AG08395 (cell line): ENCODE measurements at places on chromosomes 11 and 22.

GRCh38 chr11:61911701-61912529 is 5.5 kb downstream of the RAB3IL1 start:
- no peak for DNase-seq

- no peak for DNase-seq
These were observed 784.8 kb downstream of the TBC1D22A start for GRCh38 chr22:47547239-47547661.

DNA sequence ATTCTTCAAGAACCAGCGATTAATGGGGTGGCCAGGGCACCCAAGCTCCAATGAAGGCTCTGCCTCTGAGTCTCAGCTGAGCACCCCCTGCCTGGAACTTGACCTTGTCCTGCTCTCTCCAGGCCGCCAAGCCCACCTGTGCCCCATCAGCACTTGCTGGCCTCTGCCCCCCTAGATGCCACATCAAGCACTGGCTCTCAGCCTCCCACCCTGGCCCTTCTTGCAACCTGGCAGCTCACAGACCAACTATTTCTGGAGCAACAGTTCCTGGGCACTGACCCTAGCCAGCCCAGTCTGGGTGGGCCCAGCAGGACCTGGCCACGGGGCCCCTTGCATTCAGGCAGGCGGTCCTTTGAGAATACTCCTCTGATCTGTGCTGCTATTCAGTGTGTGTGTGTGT is 98.8 kb upstream of the PITPNB start:
- no peak for DNase-seq

DNA sequence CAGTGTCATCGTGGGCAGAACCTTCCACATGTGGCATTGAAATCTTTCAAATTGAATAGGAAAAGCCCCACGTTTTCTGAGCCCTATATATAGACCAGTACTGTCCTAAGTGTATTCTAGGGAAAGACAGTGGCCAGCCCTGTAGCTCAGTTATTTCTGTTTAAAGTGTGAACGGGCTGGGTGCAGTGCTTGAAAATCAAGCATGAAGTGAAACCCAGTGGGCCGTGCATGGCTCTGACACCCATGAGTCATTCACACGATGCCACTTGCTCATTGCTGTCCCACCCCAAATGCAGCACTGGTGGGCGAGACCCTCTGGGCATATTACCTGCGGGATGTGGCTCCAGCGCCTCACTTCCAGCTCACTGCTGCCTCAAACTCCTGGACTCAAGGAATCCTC is 29.8 kb upstream of the CCDC188 start:
- no peak for DNase-seq

DNA sequence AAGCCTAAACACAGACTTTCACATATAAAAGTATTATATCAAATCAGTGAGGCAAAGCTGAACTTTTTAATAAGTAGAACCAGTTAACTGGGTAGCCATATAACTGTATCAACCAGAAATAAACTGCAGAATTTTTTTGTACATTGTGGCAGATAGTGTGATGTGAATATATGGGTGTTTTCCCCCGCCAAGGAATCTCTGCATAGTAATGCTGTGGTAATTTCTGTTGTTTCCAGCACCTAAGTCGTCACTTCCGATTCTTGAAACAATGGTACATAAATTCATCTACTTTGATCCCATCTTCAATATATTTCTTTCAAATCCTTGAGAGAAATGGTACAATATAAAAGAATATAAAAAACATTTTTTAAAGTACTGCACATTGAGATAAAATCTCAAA is 39.6 kb downstream of the NARS2 start:
- no peak for DNase-seq

DNA sequence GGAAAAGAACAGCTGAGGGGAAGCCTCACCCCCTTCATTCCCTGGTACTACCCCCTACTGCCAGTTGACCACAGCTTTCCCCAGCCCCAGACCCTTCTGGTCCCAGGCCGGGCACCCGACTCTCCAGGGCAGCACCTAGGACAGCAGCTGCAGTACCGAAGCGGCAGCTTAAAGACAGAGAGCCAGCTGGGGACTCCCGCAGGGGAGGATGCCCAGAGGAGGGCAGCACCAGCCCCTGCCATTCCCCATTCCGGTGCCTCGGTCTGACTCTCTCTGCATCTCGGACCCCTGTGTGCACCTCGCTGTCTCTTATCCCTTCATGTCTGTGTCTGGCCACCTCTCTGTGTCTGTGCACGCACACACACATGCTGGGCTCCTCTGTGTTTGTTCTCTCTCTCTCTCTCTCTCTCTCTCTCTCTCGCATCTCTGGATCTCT is 9.4 kb downstream of the IGSF9B start:
- DNase-seq: peak; percentile 86

- no peak for DNase-seq
These were observed 43.0 kb upstream of the SLC5A12 start for GRCh38 chr11:26764825-26765224.

DNA sequence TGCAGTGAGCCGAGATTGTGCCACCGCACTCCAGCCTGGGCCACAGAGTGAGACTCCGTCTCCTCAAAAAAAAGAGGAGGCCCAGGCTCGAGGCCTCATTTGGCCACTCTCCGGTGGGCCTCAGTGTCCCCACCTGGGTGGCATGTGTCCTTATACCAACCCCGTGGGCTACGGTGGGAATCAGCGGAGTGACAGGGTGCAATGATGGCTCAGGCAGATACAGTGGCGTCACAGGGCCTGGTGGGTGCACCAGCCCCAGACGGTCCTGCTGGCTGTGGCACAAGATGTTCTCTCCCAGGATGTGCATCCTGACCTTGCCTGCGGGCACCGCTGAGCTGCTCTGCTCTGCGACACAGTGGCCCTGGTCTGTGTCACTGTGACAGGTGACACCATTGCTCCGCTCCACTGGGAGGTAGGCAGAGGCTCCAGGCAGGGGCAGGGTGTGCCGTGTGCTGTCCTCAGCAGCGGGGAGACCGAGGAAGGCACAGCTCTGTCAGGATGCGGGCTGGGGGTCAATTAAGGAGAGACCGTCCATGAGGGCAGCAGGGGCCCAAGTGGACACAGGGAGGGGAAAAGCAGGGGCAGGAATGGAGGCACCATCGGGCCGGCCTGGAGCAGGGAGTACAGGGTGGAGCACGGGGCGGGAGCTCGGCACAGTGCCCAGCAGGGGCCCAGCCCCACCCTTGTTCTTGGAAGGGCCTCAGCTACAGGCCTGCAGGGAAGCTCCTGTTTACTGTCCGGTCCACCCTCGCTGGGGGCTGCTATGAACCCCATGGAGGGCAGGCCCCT is 21.7 kb upstream of the TH start:
- no peak for DNase-seq

GRCh38 chr11:24965748-24966147 is 468.9 kb downstream of the LUZP2 start:
- no peak for DNase-seq

DNA sequence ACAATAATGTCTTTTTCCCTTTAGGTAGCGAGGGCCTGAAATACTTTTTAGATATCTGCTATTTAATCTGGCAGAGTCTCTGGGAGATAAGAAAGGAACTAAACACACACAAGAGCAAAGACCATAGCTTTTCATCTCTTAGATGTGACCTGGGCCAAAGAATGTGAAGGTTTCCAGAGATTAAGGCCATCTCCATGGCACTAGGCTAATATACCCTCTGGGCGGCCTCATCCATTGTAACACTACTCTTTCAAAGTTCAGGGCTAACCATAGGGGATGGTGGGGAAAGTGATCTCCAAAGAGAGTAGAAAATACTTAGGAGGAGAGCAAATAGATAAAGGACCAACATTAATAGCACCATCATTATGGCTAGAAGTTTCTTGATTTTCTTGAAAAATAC is 326.4 kb downstream of the LRRC4C start:
- no peak for DNase-seq

DNA sequence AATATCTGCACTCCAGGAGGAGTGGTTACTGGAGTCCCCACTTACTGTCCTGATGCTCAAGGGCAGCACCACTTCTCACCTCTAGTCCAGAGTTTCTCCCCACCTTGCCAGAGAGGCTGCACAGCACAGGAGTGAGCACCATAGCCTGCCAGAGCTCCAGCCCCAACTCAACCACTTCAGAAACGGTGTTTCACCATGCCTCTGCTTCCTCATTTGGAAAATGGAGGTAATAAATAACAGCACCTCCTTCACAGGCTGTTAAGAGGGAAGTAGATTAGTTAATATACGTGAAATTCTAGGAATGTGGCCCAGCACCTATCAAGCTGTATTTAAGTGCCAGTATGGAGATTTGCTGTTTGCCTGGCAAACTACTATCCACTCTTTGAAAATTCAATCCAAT is 63.0 kb downstream of the GALNT18 start:
- DNase-seq: no peak

- DNase-seq: no peak
These were observed 70.2 kb downstream of the NELL1 start for GRCh38 chr11:20739577-20739976.
